Cortex of kidney (tissue), 1 donor: ENCODE measurements at places on chromosomes 11 and 22.

- DNase-seq = no peak
Observed at GRCh38 chr11:11373934-11374333, 20.9 kb upstream of the CSNK2A3 start.

GRCh38 chr22:26632422-26633155, 10.8 kb downstream of the CRYBA4 start:
- DNase-seq = no peak

DNA sequence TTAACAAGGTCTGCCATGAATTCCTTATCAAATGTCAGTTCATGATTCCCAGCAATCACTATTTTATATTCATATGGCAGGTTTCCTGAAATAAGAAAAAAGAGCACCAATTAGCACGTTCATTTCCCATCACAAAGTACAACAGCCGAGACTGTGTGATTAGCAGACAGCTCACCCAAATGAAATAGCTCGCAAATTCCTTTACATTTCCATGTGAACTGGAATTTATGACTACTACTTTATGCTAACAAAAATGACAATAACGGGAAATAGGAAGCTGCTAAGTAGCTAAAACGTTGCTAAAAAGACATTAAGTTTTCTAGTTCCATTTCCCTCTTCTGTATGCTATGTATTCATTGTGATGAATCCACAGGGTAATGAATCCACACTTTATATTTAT, 90.7 kb downstream of the MPPED2 start:
- DNase-seq = no peak

DNA sequence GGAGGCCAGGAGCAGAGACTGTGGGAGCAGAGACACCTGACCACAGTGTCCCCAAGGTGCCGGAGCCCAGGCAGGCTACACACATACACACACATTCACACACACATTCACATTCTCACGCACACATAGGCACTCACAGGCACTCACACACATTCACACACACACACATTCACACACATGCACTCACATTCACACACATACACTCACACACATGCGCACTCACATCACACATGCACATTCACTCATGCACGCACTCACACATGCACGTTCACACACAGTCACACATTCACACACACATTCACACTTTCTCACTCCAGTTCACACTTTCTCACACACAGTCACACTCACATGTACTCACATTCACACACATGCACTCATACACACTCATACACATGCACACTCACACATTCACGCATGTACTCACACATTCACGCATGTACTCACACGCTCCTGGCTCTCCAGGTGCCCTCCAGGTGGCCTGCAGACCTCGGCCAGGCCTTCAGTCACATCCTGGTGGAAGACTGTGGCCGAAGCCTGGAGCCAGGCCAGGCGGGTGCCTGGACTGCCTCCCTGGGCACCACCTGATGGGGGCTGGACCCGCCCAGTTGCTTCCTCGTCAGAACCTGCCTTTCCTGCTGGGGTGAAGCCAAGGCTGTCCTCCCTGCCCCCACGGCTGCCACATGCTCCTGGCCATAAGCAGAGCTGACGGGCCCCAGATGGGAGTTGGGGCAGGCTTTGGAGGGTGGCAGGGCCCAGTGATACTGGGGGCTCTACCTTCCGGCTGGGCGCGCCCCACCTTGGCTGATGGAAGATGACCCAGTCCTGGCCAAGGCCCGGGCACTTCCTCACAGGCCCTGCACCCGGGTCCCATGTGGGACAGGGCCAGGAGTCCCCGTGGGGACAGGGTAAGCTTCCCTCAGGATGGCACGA, 89.5 kb downstream of the WNT7B start:
- DNase-seq = no peak

- no peak for DNase-seq
Observed at GRCh38 chr11:61309141-61309540, 14.0 kb upstream of the VWCE start.

- DNase-seq = no peak
Observed at GRCh38 chr11:61771985-61772455, 19.6 kb downstream of the MYRF start.

DNA sequence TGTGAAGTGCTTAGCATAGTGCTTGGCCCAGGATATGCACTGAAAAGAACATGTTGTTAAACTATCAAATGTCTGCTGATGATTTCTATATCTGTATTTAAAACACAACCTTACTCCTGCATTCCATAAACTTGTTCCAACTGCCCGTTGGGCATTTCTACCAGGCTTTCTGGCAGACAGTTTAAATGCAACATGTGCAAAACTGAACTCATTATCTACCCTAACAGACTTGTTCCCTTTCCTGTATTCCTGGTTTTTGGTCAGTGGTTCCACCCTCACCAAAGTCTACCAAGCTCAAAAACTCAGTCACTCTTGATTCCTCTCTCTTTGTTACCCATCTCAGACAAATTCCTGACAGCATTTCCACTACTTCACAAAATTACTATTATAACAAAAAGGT, 6.5 kb upstream of the RAB38 start:
- no peak for DNase-seq

GRCh38 chr22:24423519-24424000, 3.8 kb upstream of the ADORA2A start:
- no peak for DNase-seq
